ENCODE measurements at places on chromosomes 3 and 15.

- H3K4me1 ChIP-seq: no peaks in the 10 kb centered on the region
- H3K27ac ChIP-seq: no peak overlapping the region
- no peak overlapping the region for H3K4me3 ChIP-seq
- no peaks in the 10 kb centered on the region for H3K36me3 ChIP-seq
- no peak for DNase-seq
These were observed 36.1 kb downstream of the TYRO3 start for GRCh38 chr15:41594801-41595746.

GRCh38 chr3:187906920-187907319 lies 161.7 kb upstream of the BCL6 start:
- H3K27me3 ChIP-seq: peaks cover 5% of the 10 kb centered on the region
- H3K36me3 ChIP-seq: peaks cover 2% of the 10 kb centered on the region
- no peak for DNase-seq
- peaks cover 1% of the 10 kb centered on the region for H3K4me1 ChIP-seq
- H3K27ac ChIP-seq: no peak overlapping the region

DNA sequence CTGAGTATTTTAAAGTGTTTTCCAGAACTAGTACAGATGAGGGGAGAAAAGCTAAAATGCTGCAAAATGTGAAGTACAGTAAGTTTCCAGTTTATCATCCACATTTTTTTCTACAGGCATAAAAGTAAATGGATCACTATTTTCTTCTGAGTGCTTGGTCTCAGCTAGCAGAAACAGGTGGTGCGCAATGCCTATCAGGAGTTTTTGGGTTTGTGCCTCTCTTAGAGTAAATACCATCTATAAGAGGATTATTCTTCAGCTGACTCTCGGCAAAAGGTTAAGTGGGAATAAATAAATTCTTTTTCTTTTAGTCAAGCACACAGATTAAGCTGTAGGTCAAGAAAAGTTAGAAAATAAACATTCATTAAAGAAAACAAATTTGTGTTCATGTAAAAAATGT lies 1027.7 kb downstream of the PLOD2 start:
- no peak overlapping the region for H3K27ac ChIP-seq
- H3K4me1 ChIP-seq: no peaks in the 10 kb centered on the region
- no peak overlapping the region for H3K4me3 ChIP-seq
- H3K36me3 ChIP-seq: no peaks in the 10 kb centered on the region

- H3K27ac ChIP-seq: no peak overlapping the region
- DNase-seq: no peak
- no peaks in the 10 kb centered on the region for H3K4me1 ChIP-seq
- no peaks in the 10 kb centered on the region for H3K27me3 ChIP-seq
- no peak overlapping the region for H3K4me3 ChIP-seq
These were observed 239.3 kb downstream of the SLC9A9 start for GRCh38 chr3:143608966-143609365.

DNA sequence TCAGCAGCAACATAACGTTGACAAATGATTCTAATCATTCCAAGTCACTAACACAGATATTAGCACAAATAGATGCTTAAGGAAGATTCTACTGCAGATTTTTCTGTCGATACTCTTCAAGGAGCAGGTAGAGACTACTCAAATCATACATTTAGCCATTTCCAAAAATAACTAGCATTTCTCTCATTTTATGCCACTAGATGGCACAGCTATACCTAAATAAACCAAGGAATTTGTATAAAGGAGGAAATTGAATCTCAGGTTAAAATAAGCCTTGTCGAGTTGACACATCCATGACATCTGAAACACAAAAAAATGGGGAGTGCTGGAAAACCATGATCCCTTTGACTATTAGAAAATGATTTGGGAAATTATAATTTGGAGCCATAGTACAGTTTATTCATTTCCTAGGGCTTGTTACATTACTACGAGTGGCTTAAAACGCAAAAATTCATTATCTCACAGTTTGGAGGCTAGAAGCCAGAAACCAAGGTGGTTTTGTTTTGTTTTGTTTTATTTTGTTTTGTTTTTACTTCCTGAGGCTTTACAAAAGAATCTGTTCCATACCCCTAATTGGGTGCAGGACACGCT lies 59.5 kb upstream of the STRIT1 start:
- no peaks in the 10 kb centered on the region for H3K4me1 ChIP-seq
- H3K27ac ChIP-seq: no peak overlapping the region
- H3K4me3 ChIP-seq: no peak overlapping the region
- H3K36me3 ChIP-seq: no peaks in the 10 kb centered on the region
- no peak for DNase-seq

DNA sequence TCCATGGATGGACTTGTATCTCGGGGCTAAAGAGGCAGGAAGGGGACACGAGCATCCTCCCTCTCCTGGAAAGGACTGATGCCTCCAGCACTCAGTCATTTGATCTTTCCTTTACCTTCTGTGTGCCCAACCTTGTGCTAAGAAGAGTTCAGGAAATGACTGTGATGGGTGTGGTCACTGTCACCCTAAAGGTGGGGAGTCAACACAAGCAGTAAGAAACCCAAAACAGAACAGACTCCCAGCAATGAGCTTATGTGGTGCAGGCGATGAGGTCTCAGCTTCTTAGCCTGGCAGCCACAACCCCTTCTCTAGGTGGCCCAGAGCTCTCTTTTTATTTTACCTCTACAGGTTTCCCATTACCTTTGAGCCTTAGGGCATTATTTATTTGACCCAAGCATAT lies 3.8 kb downstream of the MPI start:
- H3K4me1 ChIP-seq: peaks cover 56% of the 10 kb centered on the region
- H3K4me3 ChIP-seq: peak overlapping the region; percentile 34
- DNase-seq: peak; percentile 82
- no peaks in the 10 kb centered on the region for H3K27me3 ChIP-seq
- H3K36me3 ChIP-seq: peaks cover 33% of the 10 kb centered on the region

GRCh38 chr3:125043599-125044151 lies 12.1 kb downstream of the HEG1 start:
- no peak for DNase-seq
- no peak overlapping the region for H3K27ac ChIP-seq
- H3K4me3 ChIP-seq: no peak overlapping the region
- H3K27me3 ChIP-seq: peaks cover 2% of the 10 kb centered on the region

DNA sequence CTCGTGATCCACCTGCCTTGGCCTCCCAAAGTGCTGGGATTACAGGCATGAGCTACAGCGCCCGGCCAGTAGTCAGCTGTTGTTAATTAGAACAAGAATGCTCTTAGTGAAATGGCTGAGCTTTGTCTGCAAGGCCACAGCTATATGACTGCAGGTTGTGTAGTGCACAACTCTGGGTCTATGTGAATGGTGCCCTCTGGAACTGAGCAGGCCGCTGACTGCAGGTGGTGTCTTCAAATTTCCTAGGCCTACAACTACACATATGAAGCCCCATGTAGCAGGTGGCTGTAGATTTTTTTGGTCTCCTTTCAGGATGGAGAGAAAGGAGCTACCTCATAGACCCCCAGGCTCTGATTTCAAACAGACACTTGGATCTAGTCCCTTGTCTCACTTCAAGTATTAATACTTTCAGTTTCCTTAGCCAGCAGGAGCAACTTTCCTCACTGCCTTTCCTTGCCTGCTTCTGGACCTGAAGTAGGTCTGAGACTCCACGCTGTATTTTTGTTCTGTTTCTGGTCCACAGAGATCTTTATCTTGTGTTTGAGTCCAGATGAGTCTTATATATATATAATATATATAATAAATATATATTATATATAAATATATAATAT lies 86.9 kb downstream of the C3orf80 start:
- peaks cover 20% of the 10 kb centered on the region for H3K36me3 ChIP-seq
- H3K4me3 ChIP-seq: no peak overlapping the region
- no peak for DNase-seq
- H3K27me3 ChIP-seq: no peaks in the 10 kb centered on the region

DNA sequence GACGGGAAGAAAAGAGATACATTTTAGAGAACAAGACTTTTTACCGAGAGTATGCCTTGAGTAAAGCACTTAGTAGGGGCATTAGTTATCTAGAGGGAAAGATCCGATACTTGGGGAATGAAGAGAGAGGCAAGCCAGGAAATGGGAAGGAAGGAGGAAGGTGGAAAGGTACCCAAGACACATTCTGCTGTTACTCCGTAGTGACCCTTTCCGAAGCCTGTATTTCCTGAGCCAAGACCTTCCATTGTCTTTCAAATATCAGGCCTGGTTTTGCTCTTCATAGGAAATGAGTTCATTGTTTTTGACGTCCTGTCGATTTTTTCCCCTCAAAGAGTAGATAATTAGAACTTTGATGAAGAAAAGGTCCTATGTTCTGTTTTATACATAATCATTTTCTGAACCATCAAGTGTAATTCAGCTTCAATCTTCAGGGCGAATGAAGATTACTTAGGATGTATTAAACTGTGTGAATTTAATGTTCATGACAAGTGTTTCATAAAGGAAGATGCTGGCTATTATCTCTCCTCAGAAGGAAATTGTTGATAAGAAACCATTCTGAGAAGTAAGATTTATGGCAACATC lies 95.7 kb downstream of the PPM1L start:
- H3K36me3 ChIP-seq: no peaks in the 10 kb centered on the region
- H3K4me1 ChIP-seq: no peaks in the 10 kb centered on the region
- H3K27ac ChIP-seq: no peak overlapping the region
- no peak overlapping the region for H3K4me3 ChIP-seq

Data from activated CD8-positive, alpha-beta memory T cell treated with anti-CD3 and anti-CD28 coated beads, Interleukin-2, amount 10 ng/mL, durations not matched to agents 7 days and 5 days (primary cell).